ENCODE measurements at places on chromosomes 12 and 14.

DNA sequence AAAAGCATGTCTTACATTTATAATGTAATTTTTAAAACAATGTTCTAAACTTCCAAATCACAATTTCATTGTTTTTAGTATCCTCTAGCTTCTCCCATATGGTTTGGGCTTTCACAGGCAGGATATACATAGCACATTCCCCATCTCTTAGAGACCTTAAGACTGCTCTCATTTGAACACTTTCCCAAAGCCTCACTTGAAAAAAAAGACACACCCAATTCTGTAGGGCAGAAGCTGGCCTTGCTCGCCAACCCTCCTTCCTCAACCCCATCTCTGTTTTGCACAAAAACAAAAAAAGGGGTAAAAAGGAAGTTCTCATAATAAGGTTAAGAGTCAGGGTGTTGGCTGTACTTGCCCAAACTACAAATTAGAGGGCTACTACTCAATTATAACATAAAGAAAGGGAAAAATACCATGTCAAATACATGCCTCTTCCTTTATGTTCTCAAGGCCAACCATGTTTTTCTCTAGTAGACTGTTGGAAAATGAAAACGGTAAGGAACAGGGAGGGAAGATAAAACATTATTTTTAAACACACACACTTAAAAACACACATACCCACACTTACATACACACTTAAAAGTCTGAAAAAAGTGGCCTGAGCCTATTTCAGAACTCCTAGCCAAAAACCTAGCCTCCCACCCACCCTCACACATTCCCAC lies 9.9 kb upstream of the KANSL2 start:
- no peak for DNase-seq

- peak; percentile 10 for DNase-seq
Observed at GRCh38 chr14:56119201-56119981, 1.2 kb downstream of the PELI2 start.

DNA sequence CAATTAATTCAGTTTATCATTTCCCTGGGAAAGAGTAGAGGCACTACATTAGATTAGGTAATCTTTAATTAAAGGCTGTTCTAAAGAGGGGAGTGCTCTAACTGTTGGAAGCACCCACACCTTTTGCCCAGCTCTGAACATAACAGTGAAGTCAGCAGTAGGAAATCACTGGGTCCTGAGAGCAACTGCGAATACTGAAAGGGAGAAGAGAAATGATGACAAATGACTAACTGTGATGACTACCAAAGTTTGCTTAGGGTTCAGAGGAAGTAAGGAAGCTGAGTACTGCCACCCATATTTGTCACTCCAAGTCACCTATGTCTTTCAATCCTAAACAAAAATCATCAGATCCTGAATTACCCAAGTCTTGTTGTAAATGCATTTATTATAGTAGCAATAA lies 140.6 kb downstream of the EPS8 start:
- DNase-seq = no peak

- DNase-seq = no peak
Observed at GRCh38 chr14:62592877-62593276, 452.4 kb downstream of the KCNH5 start.

GRCh38 chr12:100101000-100101399 lies 41.7 kb downstream of the BLTP3B start:
- DNase-seq = no peak

- DNase-seq = no peak
Observed at GRCh38 chr12:51917041-51917590, 9.8 kb downstream of the ACVRL1 start.

GRCh38 chr14:42421377-42422078 lies 814.9 kb downstream of the LRFN5 start:
- DNase-seq = no peak

DNA sequence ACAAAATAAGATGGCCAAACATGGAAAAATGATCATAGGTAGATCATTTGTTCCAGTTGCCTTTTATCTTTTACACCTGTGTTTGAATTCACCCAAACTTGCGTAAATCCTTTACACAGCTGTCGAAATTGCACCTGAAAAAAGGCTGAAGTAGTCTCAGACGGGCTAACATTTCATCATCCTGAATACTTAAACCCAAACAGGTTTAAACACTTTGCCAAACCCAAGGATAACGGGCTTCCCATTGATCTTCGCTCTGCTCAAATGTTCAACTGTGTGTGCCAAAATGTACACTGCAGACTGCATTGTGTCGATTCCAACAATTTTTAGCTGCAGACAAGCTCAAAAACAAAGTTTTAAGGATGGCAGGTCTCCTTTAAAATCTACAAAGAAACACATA lies 288.7 kb upstream of the DDHD1 start:
- no peak for DNase-seq

DNA sequence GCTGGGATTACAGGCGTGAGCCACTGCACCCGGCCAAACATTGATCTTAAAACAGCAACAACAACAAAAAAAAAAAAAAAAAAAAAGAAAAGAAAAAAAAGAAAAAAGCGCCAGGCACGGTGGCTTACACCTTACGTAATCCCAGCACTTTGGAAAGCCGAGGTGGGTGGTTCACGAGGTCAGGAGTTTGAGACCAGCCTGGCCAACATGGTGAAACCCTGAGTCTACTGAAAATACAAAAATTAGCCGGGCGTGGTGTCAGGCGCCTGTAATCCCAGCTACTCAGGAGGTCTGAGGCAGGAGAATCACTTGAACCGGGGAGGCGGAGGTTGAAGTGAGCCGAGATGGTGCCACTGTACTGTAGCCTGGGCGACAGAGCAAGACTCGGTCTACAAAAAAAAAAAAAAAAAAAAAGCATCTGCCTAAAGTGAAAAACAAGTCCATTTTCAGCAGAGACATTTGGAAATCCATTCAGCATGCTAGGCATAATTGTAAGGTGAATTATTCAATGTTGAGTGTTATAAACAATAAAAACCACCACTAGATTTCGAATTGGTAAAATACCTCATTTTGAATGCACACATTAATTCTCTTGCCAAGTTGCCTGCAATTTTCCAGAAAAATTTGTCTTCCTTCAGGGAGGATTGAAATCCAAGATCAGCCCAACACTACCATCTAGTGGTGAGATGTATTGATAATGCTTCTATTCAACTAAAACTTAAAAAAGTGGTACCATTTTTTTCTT lies 8.0 kb upstream of the CERS5 start:
- DNase-seq = no peak

DNA sequence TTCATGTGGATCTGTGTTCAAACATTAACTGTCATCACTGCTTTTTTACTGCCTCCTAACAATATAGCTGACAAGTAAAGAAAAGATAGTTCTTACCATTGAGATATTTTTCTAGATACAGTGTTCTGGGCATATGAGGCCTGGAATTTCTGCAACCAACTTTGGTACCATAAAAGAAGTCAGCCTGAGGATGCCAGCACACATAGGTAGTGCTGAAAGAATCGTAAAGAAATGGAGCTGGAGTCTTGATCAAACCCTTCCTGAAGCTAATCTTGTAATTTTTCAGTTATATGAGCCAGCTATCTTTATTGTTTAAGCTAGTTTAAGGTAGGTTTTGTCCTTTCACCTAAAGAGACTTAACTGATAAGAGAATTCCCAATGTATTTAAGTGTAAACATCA lies 11.3 kb downstream of the ERG28 start:
- DNase-seq = no peak

DNA sequence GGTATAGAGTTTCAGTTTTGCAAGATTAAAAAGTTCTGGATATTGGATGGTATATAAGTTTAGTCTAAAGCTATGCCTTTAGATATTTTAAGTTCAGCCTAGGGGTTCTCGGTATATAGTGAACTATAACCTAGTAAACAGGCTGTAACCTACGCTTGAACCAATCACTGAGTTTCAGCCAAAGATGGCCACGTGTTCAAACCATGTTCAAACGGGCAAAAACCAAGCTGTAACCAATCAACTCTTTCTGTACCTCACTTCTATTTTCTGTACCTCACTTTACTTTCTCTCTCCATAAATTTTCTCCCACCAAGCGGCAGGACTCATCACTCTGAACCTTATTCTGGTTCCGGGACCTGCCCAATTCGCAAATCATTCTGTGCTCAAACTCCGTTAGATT lies 1.4 kb downstream of the TMBIM4 start:
- DNase-seq = no peak

GRCh38 chr12:6782850-6783566 lies 6.3 kb upstream of the CD4 start:
- DNase-seq = no peak

GRCh38 chr12:54173906-54174471 lies 14.8 kb downstream of the SMUG1 start:
- peak; percentile 8 for DNase-seq

DNA sequence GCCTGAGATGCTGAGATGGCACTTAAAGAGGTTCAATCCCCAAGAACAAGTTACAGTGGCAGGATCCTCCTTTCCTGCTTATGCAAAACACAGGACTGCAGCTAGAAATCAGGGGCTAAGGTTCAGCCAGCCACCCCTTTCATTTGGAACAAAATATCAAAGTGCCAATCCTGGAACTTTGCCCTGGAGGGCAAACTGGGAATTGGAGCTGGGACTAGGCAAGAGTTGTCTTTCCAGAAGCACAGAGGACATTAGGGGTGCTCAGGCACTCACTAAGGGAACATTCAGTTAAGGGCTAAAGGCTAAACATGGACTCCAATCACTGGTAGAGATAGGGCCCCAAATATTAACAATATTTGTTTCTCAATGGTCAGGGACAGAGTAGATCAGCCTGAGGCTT lies 237.2 kb downstream of the EMP1 start:
- no peak for DNase-seq

DNA sequence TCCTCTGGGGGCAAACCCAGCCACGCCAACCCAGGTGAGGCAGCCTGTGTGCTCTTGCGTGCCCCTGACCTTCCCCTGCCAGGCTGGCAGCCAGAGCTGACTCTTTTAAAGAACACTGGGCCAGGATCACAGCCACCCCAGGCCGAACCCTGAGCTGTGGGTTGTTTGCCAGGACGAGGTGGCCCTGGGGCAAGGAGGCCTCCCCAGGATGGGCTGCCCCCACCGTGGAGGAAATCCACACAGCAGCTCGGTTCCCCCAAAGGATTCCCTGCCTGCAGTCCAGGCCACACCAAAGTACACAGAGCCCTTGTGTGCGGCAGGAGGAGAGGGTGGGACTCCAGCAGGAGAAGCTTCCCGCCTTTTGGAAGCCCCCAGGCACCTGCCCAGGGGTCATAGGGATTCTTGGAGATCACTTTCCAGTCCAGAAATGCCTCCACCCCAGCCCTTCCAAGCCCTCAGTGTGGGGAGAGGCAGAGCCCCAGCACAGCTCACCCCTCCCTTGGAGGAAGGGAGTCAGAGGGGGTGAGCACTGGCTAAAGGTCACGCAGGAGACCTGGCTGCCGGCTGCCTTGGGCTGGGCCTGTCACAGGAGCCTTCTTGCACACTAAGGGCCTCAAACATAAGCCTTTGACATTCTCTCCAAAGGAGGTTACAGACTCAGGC lies 115.6 kb downstream of the CALM1 start:
- DNase-seq = no peak

DNA sequence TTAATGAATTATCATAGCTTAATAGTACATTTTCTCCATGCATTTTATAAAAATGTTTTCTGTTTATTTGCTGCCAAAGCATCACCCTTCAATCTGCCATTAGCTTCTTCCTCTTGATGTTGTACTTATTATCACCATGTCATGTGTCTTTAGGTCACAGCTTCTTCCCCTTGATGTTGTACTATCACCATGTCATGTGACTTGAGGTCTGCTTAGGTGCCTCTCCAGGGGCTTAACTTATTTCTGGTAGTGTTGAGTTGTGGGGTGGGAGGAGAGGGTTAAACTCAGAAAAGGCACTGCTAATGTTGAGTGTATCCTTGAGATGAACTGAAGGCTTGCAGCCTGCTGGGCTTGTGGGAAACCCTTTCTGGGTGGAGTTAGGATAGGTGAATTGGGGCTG lies 87.8 kb downstream of the DAAM1 start:
- no peak for DNase-seq

DNA sequence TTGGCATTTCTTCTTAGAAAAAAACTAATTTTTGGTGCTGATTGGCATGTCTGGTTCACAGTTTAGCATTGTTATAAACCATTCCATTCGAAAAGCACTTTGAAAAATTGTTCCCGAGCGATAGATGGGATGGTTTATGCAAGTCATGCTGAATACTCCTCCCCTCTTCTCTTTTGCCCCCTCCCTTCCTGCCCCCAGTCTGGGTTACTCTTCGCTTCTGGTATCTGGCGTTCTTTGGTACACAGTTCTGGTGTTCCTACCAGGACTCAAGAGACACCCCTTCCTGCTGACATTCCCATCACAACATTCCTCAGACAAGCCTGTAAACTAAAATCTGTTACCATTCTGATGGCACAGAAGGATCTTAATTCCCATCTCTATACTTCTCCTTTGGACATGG lies 20.1 kb upstream of the TIGAR start:
- no peak for DNase-seq

DNA sequence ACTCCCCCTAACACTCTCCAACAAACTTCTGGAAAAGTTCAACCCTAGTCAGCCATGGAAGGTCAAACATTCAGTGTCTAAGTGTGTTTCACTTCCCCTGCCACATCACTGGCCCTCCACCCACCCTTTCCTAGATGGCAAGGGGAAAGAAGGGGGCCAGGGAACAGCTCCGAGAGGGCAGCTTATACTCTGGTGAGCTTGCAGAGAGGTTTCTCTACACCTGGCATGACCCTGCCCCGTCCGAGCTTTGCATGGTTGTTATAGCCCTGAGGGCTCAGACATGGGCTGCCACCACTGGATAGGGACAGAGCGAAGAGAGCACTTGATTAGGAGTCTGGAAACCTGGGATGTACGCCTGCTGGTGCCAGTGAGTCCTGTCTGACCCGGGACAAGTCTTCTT lies 4.0 kb downstream of the ACVRL1 start:
- no peak for DNase-seq

GRCh38 chr12:5715021-5715420 lies 230.0 kb downstream of the ANO2 start:
- DNase-seq = no peak

DNA sequence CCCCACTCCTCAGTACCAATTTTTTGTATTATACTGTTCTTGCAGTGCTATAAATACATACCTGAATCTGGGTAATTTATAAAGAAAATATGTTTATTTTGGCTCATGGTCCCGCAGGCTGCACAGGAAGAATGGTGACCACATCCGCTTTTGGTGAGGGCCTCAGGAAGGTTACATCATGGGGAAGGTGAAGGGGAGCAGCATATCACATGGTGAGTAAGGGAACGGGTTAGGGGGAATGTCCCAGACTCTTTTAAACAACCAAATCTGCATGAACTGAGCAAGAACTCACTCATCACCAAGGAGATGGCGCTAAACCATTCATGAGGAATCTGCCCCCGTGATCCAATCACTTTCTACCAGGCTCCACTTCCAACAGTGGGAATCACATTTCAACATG lies 40.0 kb downstream of the OSBPL8 start:
- DNase-seq = peak; percentile 9

DNA sequence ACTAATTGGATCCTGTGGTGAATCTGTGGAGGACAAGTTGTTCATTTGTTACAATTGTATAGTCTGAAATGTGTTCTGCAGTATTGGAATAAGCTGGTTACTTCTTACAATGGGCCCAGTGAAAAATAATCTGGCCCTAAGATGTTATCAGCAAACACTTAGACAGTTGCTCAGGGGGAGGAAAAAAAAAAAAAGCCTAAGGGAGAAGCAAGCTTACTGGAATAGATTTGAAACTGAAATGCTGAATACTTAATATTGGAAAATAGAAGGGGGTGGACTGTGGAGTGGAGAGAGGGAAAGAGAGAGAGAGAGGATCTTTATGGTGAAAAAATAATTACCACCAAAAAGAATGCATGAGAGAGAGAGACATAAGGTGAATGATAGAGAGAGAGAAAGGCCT lies 4.0 kb downstream of the FOXG1 start:
- no peak for DNase-seq
